Stimulated activated CD8-positive, alpha-beta memory T cell treated with anti-CD3 and anti-CD28 coated beads, Interleukin-15, amount 100 ng/mL, for 48 hours (primary cell): ENCODE measurements at places on chromosomes 6 and 20.

DNA sequence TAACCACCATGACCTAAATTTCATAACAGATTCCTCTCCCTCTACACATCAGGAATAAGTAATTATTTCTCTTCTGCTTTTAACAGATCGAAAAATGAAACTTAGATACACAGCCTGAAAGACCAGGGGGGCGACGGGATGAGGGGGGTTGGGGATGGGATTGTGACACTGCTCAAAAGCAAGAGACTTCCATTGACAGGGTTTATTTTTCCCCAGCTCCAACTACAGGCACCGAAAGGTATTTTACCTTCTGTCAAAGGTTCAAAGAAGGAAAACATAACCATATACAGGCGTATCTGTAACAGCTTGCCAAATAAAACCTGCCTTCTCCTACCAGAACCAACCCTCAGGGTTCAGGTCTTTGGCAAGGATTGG, 1.3 kb downstream of the EPHA7 start:
- DNase-seq, result no peak

DNA sequence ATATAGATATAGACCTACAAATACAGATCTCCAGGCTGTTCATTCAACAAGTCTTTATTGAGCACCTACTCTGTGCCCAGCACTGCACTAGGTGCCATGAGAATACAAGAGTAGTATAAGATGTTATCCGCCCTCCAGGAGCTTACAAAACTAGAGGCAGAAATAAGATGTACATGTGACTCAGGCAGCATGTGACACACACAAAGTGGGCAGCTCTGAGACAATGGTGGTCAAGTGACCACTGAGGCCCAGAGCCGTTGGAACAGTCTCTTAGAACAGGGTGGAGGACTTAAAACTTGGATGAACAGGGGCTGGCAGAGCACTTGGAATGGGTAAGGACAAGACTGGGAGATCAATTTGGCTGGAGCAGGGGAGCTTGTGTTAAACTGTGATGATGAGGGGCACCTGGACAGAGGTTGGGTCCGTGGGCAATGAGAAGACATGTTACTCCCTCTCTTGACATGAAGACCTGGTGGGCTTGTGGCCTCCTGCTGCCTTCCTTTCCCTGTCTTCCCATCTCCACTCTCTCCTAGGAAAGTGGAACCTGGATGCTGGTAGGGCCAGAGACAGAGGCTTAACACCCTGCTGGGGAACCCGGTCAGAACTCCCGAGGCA, 21.2 kb downstream of the TRIM15 start:
- DNase-seq, result no peak

- no peak for DNase-seq
These were observed 19.1 kb upstream of the SIRPG start for GRCh38 chr20:1676650-1677049.

GRCh38 chr6:135826236-135826804, 25.2 kb upstream of the PDE7B start:
- DNase-seq, result no peak

DNA sequence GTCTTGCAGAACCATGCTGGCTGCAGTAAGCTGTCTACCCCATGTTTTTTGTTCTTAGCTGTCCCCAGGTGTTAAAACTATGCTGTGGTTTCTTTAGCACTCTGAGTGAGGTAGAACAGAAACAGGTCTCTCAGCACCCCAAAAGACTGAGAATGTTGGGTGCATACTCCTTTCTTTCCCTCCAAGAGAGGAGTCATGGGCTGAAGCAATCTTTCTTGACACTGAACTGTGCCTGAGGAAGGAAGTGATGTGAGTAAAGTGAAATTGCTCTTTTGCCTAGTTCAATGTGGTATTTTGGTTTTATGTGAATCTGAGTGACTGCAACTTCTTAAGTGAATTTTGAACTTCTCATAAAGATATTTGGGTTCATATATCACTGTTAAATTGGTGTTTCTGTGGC, 138.0 kb upstream of the MCHR2 start:
- no peak for DNase-seq

DNA sequence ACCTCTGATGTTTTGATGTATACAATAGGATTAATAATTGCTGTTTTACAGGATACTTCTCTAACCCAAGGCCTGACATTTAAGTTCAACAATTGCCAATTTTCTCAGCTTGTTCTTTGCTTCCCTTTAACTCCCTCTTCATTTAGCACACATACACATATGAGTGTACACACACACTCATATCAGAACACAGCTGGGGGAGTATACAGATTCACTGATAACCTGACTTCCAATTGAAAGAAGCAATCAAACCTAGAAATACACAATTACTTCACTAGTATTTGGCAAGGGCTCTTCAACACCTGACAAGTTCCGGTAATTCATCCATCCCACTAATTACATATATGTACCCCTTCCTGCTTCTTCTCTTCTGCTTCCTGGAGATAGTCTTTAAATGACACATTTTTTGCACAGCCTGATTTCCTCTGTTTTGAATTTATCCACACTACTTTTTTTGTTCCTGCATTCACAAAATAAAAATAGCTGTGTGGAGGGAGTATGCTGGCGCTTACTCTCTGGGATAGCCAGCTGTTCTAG, 11.2 kb downstream of the UST start:
- no peak for DNase-seq

GRCh38 chr6:39389484-39389767, 66.9 kb upstream of the KCNK16 start:
- DNase-seq, result no peak

DNA sequence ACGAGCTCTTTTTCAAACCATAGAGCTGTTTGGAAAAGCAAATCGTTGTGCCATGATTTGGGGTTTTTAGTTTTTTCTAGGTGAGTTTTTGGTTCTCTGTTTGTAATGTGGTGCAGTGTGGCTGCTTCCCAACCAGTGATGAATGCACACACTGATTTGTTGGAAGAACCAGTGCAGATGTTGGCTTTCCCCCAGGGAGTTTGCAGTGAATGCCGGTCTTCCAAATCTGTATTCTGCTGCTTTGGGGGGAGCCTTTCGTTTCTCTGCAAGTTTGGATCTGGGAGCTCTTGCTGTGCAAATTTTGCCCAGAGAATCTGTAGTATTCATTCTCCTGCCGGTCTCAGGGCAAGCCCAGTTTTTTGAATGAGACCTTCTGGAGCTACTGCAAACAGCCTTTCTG, 14.5 kb downstream of the HECA start:
- DNase-seq, result no peak

DNA sequence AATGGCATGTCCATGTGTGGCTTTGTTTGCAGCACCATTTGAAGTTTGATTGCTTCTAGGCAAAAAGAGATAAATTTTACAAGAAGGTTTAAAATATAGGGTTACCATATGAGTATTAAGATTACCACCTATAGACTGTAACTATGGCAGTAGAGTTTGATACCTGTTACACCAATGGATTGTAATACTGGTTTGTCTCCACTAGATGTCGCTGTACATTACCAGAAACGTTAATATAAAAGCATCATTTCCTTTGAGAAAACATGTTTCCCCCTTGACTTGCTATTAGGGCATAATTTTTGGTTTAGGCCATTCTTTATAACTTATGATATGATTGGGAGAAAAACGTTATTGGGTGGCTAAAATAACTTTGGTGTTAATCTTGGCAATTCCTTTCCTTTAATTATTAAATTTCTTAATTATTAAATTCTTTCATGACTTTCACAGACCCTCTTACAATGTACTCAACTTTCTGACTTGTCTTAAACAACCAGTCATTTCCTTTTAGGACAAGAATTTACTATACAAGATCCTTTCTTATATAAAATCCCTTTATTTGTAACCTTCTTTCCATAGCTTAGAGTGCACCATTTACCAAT, 42.8 kb downstream of the HLA-DPB1 start:
- DNase-seq, result no peak

DNA sequence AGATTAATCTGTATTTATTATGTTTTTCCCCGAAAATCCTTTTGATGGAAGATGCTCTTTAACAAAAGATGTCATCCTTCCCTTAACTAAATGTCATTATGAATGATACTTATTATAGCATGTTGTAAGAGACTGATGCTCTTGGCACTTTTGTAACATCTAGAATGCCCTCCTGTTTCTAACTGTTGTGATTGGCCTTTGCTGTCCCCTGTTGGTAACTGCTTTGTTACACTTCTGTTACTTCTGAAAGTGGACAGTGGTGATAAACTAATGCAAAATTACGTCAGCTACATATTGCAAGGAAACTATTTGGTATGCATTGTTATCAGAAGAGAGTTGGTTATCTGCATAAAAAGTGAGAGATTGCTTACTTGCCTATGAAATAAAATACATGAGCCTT, 5.8 kb downstream of the TTK start:
- no peak for DNase-seq

GRCh38 chr6:106973836-106974335, 643 bp downstream of the CD24 start:
- DNase-seq, result no peak

DNA sequence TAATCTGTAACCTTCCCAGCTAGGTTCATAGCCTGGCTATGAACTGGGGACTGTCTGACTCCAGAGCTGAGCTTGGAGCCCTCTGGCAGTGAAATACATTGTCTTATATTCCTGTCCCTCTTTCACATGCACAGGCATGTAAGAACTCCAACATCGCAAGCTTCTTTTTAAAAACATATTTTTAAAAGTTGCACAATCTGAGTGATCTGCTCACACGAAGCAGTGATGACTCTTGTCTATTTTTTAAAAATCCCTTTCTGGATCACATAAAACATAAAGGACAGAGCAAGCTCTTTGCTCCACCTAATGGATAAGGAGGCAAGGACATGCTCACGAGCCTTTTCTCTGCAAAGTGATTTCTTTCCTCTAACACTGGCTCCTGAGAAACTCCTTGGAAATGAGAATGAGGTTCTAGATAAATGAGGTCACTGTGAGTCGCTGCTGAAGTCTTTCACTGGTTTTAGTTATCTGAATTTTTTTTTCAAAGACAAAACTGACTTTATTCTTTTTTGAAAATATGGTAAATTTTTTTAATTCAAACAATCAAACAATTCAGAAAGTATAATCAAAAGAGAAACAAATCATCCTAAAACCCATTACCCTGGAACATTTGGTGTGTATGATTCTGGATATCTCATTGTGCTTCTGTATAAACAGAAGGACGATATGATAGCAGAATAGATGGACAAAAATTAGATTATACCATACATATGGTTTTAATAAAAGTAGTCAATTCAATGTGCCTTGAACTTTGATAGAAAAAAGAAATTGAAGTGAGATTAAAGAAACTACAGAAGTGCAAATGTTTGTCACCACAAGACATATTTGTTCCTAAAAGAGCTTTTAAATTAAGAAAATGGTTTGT, 30.8 kb downstream of the IL20RA start:
- DNase-seq, result no peak

- no peak for DNase-seq
These were observed 318.6 kb upstream of the PRDM1 start for GRCh38 chr6:105767541-105767940.
